ENCODE measurements at places on chromosomes 5 and 9.

DNA sequence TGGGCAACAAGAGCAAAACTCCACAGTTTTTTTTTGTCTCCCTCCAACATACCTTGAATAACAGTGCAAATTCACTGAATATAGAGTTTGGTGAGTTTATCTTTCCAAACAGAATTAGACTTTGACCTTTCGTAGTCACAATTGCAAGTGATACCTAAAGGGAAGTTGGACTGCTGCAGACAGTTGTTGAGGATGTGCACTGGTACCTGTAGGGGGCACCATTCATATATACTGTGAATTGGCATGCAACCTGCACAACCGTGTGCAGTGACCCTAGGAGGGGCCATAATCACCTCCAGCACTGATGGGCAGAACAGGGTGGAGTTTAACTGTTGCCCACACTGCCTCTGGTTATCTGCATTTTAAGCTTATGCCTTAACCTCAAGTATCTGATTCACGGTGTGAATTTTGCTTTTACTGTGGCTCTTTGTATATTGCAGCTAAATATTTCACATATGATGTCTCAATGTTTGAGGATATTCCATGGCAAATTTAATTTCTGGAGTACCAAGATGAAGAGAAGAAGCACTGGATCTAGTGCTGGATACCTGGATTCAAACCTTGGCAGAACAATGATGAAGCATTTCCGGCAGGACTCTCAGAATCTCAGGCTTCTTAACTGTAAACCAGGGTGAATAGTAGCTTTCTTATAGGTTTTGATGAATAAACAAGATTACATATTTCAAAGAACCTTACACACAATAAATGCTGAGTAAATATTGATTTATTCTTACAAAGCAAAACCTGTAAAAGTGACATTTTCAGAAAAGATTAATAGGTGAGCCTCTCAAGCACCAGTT lies 144.3 kb downstream of the ACTBL2 start:
- DNase-seq, result no peak

DNA sequence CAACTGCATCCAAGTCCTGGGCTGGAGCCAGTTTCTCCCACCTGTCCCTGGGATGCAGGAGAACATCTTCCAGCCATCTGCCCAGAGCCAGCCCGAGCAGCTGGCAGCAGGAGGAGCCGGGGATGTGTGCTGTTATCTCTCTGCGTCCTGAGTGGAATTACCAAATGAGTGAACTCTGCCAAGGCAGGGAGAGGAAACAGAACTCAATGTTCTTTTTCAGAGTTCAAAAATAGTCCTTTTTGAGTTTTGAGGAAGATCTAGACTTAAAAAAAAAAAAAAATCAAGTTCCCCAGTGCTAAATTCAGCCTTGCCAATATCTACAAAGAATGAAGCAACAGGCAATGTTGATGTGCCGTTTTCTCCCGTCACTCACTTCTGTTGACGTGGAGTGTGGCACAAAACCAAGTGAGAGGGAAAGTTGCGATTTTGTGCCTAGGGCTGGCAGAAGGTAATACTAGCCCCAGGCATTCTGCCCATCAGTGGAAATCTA lies 56.2 kb downstream of the TMOD1 start:
- DNase-seq, result no peak

GRCh38 chr9:76219560-76220151 lies 174.6 kb downstream of the RFK start:
- no peak for DNase-seq

- DNase-seq, result no peak
These were observed 38.8 kb upstream of the GLRX start for GRCh38 chr5:95861221-95861863.

- no peak for DNase-seq
These were observed 6.0 kb downstream of the RALGDS start for GRCh38 chr9:133114886-133115603.

GRCh38 chr9:131657940-131658339 lies 81.9 kb downstream of the RAPGEF1 start:
- no peak for DNase-seq

GRCh38 chr5:60671899-60672692 lies 27.9 kb downstream of the DEPDC1B start:
- no peak for DNase-seq

Data from activated naive CD4-positive, alpha-beta T cell treated with anti-CD3 and anti-CD28 coated beads, Interleukin-2, amount 50 U/mL, for 16 hours (primary cell).